ENCODE measurements at places on chromosomes 16 and 17. TPM values are rescaled to one million over a fixed set of nuclear protein-coding genes. Genes with fewer than 3 reads are reported as not detected.

OTOP3 gene
- 1.4 TPM for total RNA-seq

FBXO39 gene
- total RNA-seq = not detected

HS3ST3A1 gene
- total RNA-seq = not detected

HSF4 gene
- total RNA-seq = 3.8 TPM

Measured in tongue (tissue), 3 donors.